ENCODE measurements at places on chromosomes 13 and 19.

DNA sequence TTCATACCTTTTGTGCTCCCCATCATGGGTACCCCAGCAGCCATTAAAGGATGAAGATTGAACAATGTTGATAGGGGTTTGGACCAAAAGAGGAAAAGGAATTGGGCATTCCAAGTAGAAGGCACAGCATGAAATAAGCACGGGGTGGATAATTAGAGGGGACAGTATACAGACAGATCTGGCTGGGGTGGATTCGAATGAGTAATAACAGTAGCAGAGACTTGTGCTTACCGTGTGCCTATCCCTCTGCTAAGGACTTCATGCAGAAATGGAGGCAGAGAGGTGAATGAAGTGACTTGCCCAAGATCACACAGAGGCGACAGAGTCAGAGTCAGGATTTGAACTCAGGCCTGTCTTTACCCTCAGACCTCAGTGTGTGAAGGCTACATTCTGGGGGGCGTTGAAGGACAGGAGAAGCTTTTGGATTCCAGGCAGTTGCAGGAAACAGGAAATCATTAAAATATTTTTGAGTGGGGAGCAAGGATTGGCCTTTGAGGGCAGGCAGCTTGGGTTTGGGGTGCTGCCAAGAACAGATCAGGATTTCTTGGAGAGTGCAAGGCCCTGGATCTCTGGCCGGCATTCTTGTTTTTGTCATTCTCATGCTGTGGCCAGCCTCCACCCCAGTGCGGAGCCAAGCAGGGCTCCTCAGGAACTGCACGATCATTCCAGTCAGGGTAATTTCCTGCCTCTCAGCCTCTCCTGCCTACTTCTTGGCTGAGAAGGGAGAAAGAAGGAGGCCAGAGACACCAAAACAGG, 18.7 kb downstream of the PAF1 start:
- no peak overlapping the region for H3K27ac ChIP-seq
- H3K36me3 ChIP-seq = peaks cover 61% of the 10 kb centered on the region

DNA sequence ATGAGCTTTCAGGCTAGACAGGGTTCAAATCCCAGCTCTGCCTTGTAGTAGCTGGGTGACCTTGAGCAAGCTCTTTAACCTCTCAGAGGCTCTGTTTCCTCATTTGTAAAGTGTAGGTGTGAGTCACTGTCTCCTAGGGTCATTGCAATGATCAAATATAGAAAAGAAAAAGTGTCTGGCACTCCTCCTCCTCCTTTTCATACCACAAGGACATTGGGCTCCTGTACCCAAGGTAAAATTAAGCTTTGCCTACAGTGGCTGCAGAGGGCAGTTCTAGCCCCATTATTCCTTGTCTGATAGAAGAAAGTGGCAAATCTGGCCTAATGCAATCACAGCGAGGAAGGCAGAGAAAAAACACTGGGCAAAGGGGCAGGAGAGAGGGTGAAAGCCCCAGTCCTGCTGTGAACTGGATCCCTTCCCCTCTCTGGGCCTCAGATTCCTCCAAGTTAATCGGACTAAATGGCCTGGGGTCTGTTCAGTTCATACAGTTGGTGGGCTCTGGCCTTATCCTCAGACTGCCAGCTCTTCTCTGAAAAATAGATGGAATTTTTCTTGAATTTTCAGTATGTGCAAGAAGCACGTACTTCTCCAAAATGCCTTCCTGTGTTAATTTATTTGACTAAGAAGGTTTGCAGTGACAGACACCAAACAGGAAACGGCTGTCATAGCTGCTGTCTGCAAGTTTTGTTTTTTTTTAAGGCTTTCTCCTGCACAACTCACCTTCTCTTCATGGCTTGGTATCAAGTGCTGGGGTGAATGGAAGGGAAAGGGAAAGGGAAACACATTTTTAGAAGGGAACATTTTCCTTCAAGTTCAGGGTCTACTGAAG, 35.3 kb downstream of the RGCC start:
- H3K27me3 ChIP-seq = no peaks in the 10 kb centered on the region
- H3K27ac ChIP-seq = no peak overlapping the region
- no peak overlapping the region for H3K4me3 ChIP-seq
- DNase-seq = no peak
- no peaks in the 10 kb centered on the region for H3K36me3 ChIP-seq
- H3K4me1 ChIP-seq = no peaks in the 10 kb centered on the region

GRCh38 chr13:111219950-111220349, 100.5 kb upstream of the TEX29 start:
- H3K36me3 ChIP-seq = no peaks in the 10 kb centered on the region
- no peak for DNase-seq
- H3K4me1 ChIP-seq = no peaks in the 10 kb centered on the region
- no peak overlapping the region for H3K27ac ChIP-seq
- H3K27me3 ChIP-seq = no peaks in the 10 kb centered on the region

DNA sequence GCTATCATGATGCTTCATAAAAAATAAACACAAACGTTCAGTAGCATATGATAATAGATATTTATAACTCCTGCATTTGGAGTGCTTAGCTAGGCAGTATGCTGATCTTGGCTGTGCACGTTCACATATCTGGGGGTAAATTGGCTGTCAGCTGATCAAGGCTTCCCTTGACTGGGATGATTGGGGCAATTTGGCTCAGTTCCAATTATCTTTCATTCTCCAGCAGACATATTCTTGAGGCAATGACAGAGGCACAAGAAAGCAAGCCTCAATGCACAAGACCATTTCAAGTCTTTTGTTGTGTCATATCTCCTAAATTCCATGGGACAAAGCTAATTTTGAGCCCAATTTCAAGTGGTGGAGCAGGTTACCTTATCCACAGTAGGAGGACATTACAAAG, 142.0 kb downstream of the DLEU7 start:
- H3K27me3 ChIP-seq = no peaks in the 10 kb centered on the region
- no peak overlapping the region for H3K4me3 ChIP-seq
- DNase-seq = no peak
- no peak overlapping the region for H3K27ac ChIP-seq

DNA sequence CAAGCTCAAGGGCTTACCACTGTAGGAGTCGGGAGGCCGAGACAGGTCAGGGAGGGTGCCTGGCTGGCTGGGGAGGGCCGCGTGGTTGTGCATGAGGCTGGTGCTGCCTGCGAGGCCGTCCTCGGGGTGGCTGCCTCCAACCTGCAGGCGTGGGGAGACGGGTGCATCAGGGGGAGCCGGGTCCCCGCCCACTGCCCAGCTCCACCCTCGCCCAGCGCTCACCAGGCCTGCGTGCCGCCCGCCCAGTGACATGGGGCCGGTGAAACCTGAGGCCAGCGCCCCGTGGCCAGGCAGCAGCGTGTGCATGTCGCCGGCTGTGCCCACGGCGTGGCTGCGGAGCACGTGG, 13.8 kb upstream of the UQCR11 start:
- no peak for DNase-seq
- H3K36me3 ChIP-seq = peaks cover 34% of the 10 kb centered on the region
- H3K4me1 ChIP-seq = peaks cover 5% of the 10 kb centered on the region
- no peaks in the 10 kb centered on the region for H3K27me3 ChIP-seq
- H3K4me3 ChIP-seq = no peak overlapping the region

GRCh38 chr13:97214921-97215320, 7.2 kb upstream of the MBNL2 start:
- no peak overlapping the region for H3K27ac ChIP-seq
- DNase-seq = no peak
- no peaks in the 10 kb centered on the region for H3K27me3 ChIP-seq

DNA sequence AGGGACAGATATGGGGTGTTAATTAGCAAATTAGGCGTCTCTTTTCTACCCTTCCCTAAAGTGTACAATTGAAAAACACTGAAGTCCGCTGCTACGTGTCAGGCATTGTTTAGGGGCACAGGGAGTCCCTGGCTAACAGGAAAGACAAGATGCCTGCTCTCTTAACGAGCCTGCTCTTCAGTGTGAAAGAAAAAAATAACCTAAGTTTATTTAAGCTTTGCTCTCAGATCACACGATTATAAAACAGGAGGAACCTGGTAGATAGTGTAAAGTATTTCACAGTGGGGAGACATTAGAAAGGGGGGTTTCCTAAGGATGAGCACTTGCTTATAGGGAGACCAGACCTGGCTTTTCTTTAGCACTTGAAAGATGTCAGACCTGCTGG, 38.7 kb downstream of the IGFL2 start:
- no peak for DNase-seq
- H3K27ac ChIP-seq = no peak overlapping the region
- H3K4me1 ChIP-seq = no peaks in the 10 kb centered on the region
- H3K4me3 ChIP-seq = no peak overlapping the region

- H3K27me3 ChIP-seq = no peaks in the 10 kb centered on the region
- H3K4me1 ChIP-seq = no peaks in the 10 kb centered on the region
- H3K36me3 ChIP-seq = peaks cover 15% of the 10 kb centered on the region
- no peak overlapping the region for H3K27ac ChIP-seq
- DNase-seq = peak; percentile 18
These were observed 17.6 kb downstream of the LIG1 start for GRCh38 chr19:48152551-48152950.

DNA sequence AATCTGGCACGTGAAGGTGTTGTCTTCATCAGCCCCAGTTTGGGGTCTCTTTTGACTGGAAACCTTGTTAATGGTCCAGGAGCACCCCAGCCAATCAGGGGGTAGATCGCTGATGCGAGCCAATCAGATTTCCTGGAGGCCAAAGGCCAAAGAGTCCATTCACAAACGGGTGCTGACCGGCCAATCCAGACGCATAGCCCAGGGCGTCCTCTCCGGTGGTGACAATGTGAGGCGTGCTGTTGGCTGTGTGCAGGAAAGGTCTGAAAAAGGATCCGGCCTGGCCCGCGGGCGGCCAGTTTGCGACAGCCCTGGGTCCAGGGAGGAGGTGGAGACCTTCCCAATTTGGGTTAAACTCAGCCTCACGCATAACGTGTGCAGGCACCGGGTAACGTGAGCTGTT, 3.1 kb downstream of the MAST3 start:
- H3K4me1 ChIP-seq = peaks cover 15% of the 10 kb centered on the region
- no peak overlapping the region for H3K27ac ChIP-seq
- no peak overlapping the region for H3K4me3 ChIP-seq
- no peaks in the 10 kb centered on the region for H3K36me3 ChIP-seq
- DNase-seq = no peak
- no peaks in the 10 kb centered on the region for H3K27me3 ChIP-seq

DNA sequence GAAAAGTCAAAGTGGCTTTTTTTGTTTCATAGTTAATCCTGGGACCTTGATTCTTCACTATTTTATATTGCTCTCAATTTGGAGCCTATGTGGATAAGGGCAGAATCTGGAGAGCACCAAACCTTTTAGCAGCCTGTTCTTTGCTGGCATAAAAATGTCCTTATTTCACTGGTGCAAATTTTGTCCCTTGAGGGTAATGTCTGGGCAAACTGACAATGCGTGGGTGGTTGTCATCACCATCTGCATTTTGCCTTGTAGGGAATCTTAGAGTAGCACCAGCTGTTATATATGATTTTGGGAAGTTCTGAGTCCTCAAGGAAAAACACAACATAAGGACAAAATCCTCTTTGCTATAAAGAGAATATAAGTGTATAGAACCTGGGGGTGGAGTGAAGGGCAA, 336.9 kb upstream of the HTR2A start:
- no peaks in the 10 kb centered on the region for H3K4me1 ChIP-seq
- H3K36me3 ChIP-seq = no peaks in the 10 kb centered on the region
- DNase-seq = no peak
- H3K27ac ChIP-seq = no peak overlapping the region
- no peaks in the 10 kb centered on the region for H3K27me3 ChIP-seq

GRCh38 chr19:7737215-7737614, 5.3 kb upstream of the CLEC4G start:
- H3K27ac ChIP-seq = no peak overlapping the region
- no peaks in the 10 kb centered on the region for H3K36me3 ChIP-seq
- DNase-seq = no peak
